ENCODE measurements at places on chromosomes 6 and 20.

DNA sequence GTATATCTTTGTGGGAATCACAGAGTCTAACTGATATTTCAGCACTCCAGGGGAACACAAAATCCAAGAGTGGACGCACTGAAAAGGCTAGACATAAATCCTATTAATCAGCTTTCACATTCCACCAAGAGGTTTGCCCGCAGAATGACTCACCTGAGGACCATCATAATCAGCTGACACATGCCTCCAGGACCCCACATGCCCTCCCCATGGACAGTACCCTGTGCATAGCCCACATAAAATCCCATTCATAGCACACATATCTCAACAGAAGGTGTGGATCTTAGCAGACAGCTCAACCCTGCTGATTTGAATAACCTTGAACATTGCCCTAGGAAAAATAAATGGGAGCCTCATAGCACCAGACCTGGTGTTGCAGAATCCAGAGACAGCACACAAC, 246.8 kb upstream of the TENT5A start:
- DNase-seq: no peak

GRCh38 chr20:32031007-32031958, 20.8 kb upstream of the HCK start:
- peak; percentile 22 for DNase-seq

DNA sequence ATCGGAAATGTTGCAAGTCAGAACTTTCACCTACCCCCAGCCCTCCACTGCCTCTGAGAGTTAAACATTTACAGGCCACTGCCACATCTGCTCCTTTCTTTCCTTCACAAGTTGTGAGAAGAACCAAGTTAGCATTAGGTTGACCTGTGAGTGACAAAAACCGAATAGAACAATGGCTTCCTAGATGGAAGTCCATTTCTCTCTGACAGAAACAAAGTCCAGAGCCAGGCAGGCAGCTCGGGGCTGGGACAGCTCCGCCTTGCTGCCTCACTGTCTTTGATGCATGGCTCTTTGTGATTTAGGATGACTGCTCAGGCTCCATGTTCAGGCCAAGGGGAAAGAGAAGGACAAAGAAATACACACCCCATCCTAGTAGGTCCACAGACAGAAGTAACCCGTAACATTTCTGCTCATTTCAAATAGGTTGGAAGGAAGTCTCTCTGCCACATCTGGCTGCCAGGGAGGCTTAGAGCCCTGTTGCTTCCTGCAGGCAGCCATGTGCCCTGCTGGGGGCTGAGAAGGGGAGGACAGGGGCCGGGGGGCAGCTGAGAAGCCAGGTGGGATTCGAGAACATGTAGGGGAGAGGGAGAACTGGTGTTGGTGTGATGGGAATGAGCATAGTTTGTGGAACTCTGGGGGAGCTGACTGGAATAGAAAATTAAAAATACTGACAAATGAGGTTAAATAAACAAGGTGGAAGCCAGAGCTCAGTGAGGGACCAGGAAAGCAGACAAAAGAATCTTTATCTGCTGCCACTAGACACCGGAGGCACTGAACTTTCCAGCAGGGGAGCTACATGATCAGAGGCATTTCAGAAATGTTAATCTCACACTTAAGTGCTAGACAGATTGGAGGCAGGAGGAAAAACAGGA, 19.5 kb upstream of the IER3 start:
- DNase-seq: no peak

DNA sequence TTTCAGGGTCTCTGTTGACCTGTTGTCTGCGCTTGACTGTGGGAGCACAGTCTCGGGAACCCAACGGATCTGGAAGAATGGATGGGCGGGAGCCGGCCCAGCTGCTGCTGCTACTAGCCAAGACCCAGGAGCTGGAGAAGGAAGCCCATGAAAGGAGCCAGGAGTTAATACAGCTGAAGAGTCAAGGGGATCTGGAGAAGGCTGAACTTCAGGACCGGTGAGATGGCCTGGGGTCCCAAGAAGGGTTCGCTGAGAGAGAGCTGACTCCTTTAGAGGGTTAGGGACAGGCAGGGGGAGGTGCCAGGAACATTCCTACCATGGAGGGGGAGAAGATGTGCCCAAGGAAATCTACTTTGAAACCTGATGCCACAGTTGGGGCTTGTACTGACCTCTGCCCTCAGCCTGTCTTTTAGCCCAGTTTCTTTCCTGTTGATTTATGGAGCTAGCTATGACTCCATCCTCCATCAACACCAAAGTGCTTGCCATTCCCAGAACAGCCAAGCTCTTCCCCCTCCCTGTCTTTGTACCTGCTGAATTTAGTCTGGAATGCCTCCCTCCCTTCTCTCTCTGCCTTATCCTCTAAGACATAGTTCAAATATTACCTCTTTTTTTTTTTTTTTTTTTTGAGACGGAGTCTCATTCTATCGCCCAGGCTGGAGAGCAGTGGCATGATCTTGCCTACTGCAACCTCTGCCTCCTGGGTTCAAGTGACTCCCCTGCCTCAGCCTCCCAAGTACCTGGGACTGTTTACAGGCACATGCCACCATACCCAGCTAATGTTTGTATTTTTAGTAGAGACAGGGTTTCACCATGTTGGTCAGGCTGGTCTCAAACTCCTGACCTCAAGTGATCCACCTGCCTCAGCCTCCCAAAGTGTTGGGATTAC, 12.2 kb downstream of the CEP250 start:
- DNase-seq: no peak

- no peak for DNase-seq
Observed at GRCh38 chr20:62768551-62769287, 27.6 kb upstream of the MRGBP start.

All from epithelial cell of prostate (primary cell).